ENCODE measurements at places on chromosomes 16 and 17. TPM values are rescaled to one million over a fixed set of nuclear protein-coding genes. Genes with fewer than 3 reads are reported as not detected.

The SLC52A1 gene
- total RNA-seq = 0.58 TPM

The GPR179 gene
- total RNA-seq = 0.12 TPM

GRCh38 chr17:5011928-5012327, 14.2 kb downstream of the KIF1C start:
- H3K4me1 ChIP-seq = no peaks in the 10 kb centered on the region
- DNase-seq = no peak
- H3K36me3 ChIP-seq = peaks cover 12% of the 10 kb centered on the region
- no peak overlapping the region for H3K27ac ChIP-seq
- no peaks in the 10 kb centered on the region for H3K27me3 ChIP-seq

GRCh38 chr17:50423553-50424159, 2.4 kb upstream of the ACSF2 start:
- DNase-seq = no peak
- H3K27me3 ChIP-seq = no peaks in the 10 kb centered on the region
- H3K4me3 ChIP-seq = no peak overlapping the region
- H3K27ac ChIP-seq = no peak overlapping the region
- H3K36me3 ChIP-seq = no peaks in the 10 kb centered on the region

- peaks cover 43% of the 10 kb centered on the region for H3K4me1 ChIP-seq
- H3K27me3 ChIP-seq = no peaks in the 10 kb centered on the region
- no peak overlapping the region for H3K4me3 ChIP-seq
- DNase-seq = no peak
Measured at GRCh38 chr16:1781254-1781653, 1.1 kb downstream of the SPSB3 start.
